ENCODE measurements at places on chromosomes 3 and 15. TPM values are rescaled to one million over a fixed set of nuclear protein-coding genes. Genes with fewer than 3 reads are reported as not detected.

The PLSCR5 gene
- total RNA-seq = not detected

DNA sequence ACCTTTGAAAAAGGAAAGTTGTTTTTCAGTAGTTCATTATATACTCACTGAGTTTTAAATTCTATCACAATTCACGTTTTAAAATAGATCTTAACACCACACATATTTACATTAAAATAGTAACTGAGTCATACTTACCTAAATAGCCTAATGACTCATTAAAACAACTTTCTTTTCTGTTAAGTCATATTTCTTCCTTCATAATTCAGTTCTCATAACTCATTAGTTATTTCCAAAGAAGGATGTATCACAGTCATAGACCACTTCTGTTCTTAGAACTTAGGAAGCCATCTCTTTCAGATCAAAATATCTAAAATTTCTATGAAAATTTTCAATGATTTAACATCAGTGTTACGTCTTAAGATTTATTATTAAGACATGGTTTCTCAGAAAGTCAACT, 885.9 kb downstream of the FHIT start:
- no peak for DNase-seq

DNA sequence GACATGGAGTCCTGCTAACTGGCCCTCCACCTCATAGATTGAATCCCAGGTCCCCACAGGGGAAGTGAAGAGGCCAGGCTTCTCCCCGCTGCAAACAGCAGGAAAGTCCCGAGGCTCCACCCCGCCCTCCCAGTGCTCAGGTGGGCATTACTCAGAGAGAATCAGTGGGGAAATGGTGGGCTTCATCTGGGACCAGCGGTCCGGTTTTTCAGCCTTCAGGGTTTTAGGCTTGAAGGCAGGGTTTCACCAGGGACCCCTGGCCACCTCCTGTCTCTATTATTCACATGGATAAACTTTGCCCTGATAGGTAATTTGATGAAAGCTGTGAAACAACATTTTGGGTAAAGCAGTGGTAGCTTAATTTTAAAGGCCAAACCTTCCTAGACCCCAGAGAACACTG, 31.3 kb downstream of the MKRN3 start:
- no peak for DNase-seq

DNA sequence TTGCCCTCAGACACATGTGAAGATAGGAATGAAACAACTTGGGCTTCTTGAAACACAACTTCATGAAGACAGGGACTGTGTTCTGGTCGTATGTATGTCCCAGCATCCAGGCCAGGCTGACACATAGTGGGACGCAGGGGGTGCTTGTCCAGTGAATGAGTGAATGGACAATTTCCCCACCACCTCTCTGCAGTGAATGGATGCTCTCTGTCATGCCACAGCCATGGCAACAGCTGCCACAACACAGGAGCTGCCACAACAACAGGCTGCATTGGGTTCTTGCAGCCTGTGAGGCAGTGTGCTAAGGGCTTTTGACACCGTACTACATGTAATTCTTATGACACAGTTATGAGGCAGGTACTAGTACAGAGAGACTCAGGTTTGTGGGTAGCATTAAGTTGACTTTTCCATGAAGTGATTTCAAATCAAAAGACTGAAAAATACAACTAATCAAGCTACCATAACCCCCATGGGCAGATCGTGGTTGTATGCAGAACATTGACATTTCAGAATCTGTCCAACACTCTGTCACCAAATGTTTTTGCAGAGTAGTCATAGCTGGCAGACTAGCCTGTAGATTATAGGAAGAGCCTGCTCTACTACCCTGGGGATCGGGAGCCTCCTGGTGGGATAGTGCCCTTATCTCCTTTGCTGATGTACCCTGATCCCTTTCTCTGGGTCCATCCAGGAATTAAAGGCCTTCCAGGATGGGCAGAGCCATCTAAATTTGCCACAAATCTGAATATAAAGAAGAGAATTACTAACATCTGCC, 40.8 kb downstream of the CLSTN2 start:
- no peak for DNase-seq

GRCh38 chr15:98943601-98944151, 63.9 kb downstream of the PGPEP1L start:
- DNase-seq = no peak

Measured in Panc1 (cell line).